ENCODE measurements at places on chromosomes 4 and X. TPM values are rescaled to one million over a fixed set of nuclear protein-coding genes. Genes with fewer than 3 reads are reported as not detected.

GRCh38 chr4:94349193-94349592, 6.6 kb upstream of the HPGDS start:
- peak overlapping the region; percentile 72 for H3K27ac ChIP-seq
- no peak for DNase-seq
- H3K27me3 ChIP-seq = peaks cover 20% of the 10 kb centered on the region
- H3K4me3 ChIP-seq = no peak overlapping the region

DNA sequence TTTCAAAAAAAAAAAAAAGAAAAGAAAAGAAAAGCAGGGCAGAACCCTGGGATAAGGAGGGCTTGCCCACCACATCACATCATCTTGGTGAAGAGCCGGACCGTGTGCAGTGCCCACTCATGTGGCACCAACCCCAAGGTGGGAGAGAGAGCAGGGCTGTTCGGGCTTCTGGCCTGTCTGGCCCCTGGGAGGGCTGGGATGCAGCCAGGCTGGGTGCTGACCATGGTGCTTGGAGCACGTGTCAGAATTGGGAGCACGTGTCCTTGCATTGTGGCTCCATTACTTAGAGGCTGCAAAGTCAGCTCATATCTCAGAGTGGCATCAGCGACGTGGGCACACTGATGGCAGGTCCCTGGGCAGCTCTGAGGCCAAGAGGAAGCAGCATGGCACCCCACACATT, 100.9 kb upstream of the AFAP1 start:
- H3K27me3 ChIP-seq = no peaks in the 10 kb centered on the region
- DNase-seq = no peak
- H3K4me1 ChIP-seq = peaks cover 4% of the 10 kb centered on the region
- H3K27ac ChIP-seq = no peak overlapping the region

DNA sequence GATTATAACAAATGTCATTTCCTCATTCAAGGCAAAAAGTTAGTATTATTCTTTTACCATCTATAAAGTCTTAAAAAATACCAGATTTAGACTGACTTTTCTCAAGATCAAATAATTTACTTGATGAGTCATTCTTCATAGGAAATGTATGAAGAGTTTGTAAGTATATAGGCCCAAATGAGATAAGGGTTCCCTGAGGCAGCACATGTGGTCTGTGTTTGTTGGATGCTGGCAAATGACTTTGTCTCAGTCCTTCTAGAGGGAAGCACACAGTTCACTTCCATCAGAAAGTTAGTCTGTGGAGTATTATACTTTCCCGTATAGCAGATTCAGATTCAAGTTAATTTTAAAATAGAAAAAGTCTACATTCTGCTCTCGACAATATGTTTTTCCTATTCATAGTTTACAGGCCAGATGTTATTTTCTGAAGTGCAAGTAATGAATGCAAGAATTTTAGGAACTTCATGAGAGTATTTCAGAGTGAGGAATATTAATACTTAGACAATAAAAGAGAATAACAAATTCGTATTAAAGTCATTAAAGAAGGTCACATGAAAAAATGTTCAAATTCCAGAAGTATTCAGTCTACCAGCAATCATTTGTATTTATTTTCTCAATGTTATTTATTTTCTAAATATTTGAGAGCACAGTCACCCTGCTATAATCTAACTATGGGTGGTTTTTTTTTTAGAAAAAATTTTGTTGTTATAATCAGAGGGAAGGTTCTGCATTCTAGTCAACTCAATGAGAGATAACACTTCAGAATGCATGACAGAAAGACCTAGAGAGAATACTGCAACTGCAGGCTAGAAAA, 601.8 kb upstream of the ZFP42 start:
- H3K27me3 ChIP-seq = no peaks in the 10 kb centered on the region
- no peaks in the 10 kb centered on the region for H3K36me3 ChIP-seq
- H3K4me1 ChIP-seq = no peaks in the 10 kb centered on the region
- H3K4me3 ChIP-seq = no peak overlapping the region

DNA sequence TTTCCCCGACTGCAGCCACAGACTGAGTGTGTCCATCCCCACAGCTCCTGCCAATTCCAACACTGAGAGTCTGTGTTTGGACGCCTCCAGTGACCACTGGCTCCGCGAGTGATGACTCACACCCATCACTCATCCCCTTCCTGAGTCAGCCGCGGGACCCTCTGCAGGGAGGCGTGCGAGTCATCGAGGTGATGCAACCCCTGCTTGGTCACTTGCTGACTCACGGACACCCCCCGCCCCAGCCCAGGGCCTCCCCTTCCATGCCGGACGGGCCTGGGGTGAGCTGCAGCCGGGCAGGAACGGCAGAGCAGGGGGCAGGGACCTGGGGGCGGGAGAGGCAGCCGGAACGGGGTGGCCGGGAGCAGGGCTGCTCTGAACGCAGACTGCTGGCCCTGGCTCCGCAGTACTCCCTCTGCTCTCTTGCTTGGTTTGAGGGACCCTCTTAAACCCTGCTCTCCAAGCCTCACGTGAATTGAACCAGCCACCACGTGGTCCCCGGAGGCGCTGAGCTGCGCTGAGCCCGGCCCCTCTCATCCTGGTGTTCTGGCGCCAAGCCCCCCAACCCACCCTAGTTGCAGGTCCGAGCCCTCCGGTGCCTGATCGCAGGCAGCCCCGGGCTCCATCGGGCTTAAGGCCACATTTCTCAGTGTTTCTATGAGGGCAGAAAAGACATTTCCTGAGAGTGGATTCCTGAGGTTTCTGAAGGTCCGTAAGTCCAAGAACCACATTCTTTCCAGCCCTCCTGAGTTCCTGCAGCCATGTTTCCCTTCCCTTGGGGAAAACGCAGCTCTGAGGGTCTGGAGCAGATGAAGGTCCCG, 32.4 kb downstream of the FGFRL1 start:
- H3K36me3 ChIP-seq = no peaks in the 10 kb centered on the region
- H3K27me3 ChIP-seq = peaks cover 28% of the 10 kb centered on the region
- no peak overlapping the region for H3K4me3 ChIP-seq
- peak; percentile 68 for DNase-seq
- H3K27ac ChIP-seq = no peak overlapping the region

DNA sequence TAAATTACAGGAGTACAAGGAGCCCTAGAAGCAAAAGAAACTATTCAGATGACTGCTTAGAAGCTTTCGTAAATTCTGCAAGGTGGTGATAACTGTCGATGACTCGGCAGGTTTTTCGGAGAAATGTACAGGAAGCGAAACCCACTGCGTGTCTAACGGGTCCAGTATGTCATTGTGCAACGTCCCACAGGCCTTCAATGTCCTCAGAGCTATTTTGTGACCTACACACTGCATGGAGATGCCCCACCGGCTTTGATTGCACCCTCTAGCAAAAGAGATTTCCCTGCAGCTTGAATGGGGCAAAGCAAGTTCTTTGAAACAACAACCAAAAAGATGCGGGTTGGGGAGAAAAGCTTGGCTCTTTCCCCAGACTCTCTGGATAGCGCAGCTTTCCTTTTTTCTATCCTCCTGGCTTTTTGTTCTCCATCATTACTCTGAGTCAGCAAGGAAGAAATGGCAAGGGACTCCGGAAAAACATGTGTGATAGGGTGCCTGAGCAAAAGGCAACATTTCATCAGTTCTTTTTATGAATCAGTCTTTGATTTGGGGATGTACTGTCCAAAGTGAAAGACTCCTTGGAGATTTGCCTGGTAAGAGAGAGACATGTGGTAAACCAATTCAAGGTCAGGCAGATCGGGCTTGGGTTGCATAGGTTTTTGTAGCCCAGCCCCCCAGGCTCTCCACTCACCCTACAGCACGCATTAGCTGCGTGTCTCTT, 112.0 kb upstream of the TBL1X start:
- H3K27me3 ChIP-seq = no peaks in the 10 kb centered on the region
- H3K4me3 ChIP-seq = peak overlapping the region; percentile 40
- peaks cover 33% of the 10 kb centered on the region for H3K4me1 ChIP-seq
- H3K27ac ChIP-seq = peak overlapping the region; percentile 83
- no peaks in the 10 kb centered on the region for H3K36me3 ChIP-seq
- DNase-seq = peak; percentile 78

- H3K27me3 ChIP-seq = peaks cover 2% of the 10 kb centered on the region
- no peak for DNase-seq
- no peaks in the 10 kb centered on the region for H3K36me3 ChIP-seq
- H3K4me3 ChIP-seq = no peak overlapping the region
- no peak overlapping the region for H3K27ac ChIP-seq
Measured at GRCh38 chrX:24335871-24336270, 22.0 kb upstream of the SUPT20HL2 start.

GRCh38 chr4:76374798-76375197, 46.1 kb downstream of the CCDC158 start:
- no peak overlapping the region for H3K27ac ChIP-seq
- H3K27me3 ChIP-seq = peaks cover 2% of the 10 kb centered on the region
- H3K4me3 ChIP-seq = no peak overlapping the region
- no peaks in the 10 kb centered on the region for H3K4me1 ChIP-seq
- no peaks in the 10 kb centered on the region for H3K36me3 ChIP-seq
- no peak for DNase-seq

DNA sequence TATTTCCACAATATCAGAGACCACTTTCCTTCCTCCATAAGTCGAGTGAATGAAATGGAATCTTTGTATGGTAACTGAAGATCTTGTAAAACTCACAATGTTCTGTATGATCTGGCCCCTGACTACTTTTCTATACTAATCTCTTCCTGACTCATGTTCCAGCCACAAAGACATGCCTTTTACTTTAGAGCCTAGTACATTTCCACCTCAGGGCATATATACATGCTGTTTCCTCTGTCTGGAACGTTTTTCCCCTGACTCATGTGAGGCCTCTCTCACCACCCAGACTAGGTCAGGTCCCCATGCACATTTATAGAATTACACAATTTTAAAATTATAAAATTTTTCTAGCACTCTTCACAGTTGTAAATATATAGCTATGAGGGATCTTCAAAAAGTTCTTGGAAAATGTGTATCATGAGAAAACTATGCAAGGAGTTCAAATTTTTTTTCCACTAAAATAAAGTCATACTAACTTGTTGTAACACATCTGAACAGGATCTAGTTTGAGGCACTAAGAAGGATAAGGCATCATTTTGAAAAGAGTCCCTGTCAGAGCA, 208.8 kb downstream of the SH2D1A start:
- H3K4me1 ChIP-seq = peaks cover 4% of the 10 kb centered on the region
- no peaks in the 10 kb centered on the region for H3K36me3 ChIP-seq
- H3K27me3 ChIP-seq = no peaks in the 10 kb centered on the region
- H3K27ac ChIP-seq = no peak overlapping the region
- peak; percentile 4 for DNase-seq

DNA sequence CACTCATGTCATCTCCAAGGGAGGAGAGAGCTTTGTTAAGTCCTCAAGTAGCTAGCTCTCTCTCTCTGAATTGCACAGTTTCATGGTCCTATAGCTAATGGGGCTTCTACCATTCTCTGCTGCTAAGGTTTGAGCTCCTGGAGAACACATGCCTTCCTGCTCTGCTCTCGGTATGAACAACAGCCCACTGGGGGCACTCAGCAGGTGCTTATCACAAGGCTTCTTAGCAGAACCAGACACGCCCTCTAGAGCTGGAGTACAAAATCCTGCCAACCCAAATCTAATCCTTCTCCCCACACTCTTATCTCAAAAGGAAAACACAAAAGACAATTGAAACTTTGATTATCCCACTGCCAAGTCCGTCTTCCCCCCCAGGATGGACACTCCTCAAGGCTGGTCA, 176.5 kb downstream of the HS3ST1 start:
- H3K36me3 ChIP-seq = no peaks in the 10 kb centered on the region
- no peak overlapping the region for H3K27ac ChIP-seq
- no peak overlapping the region for H3K4me3 ChIP-seq
- no peaks in the 10 kb centered on the region for H3K27me3 ChIP-seq

- H3K4me3 ChIP-seq = no peak overlapping the region
- H3K27ac ChIP-seq = no peak overlapping the region
- no peaks in the 10 kb centered on the region for H3K36me3 ChIP-seq
- no peaks in the 10 kb centered on the region for H3K4me1 ChIP-seq
Measured at GRCh38 chr4:5921101-5921980, 28.5 kb upstream of the CRMP1 start.

DNA sequence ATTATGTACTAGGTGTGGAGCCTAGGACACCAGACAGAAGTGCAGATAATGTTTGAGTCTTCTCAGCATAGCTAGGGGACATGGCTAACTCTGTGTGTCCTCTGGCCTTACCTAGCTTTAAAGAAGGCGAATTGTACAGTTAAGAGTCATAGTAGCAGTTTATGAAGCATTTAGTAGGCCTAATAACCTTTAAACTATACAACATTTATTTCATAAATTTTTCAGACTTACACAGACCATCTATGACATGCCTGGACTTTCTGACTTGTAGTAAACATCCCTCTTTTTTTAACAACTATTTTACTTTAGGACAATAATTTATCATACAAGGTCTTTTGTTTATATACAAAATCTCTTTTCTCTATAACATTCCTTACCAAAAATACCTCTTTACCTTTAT, 37.4 kb downstream of the ETNPPL start:
- DNase-seq = no peak
- H3K4me3 ChIP-seq = no peak overlapping the region
- no peaks in the 10 kb centered on the region for H3K27me3 ChIP-seq
- H3K4me1 ChIP-seq = no peaks in the 10 kb centered on the region

DNA sequence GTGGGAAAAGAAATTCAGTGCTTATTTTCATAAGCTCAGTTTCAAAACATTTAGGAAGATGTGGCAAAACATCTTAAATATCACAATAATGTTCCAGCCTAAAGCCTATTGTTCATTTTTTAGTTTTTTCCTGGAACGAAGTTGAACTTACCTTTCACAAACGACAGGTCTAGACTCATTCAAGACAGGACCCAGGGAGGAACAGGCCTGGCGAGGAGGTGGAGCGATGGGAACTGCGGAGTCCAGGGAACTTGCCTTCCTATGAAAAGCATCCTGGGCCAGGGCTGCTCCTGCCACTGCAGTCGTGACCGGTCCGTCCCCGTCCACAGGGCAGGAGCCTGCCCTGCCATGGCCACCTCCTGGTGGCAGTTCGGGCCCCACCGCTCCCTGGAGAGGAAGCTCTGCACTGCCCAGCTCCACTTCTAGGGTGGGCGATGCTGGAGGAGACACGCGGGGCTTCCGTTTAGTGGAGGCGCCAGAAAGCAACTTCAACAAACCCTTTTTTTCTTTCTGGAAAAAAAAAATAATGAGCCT, 96.7 kb upstream of the CBR4 start:
- H3K36me3 ChIP-seq = no peaks in the 10 kb centered on the region
- peaks cover 4% of the 10 kb centered on the region for H3K27me3 ChIP-seq
- DNase-seq = no peak
- H3K4me1 ChIP-seq = no peaks in the 10 kb centered on the region
- H3K27ac ChIP-seq = no peak overlapping the region

- H3K4me1 ChIP-seq = peaks cover 33% of the 10 kb centered on the region
- DNase-seq = no peak
- no peak overlapping the region for H3K27ac ChIP-seq
- H3K27me3 ChIP-seq = no peaks in the 10 kb centered on the region
Measured at GRCh38 chrX:12891915-12892506, 14.4 kb upstream of the TLR8 start.

HSFX4 gene
- total RNA-seq = not detected

VCX3A gene
- not detected for total RNA-seq

LINC00632 gene
- total RNA-seq = 0.41 TPM

PCDH7 gene
- not detected for total RNA-seq

CC2D2A gene
- not detected for total RNA-seq

SASH3 gene
- 117 TPM for total RNA-seq
